ENCODE measurements at places on chromosomes 3 and 15.
A peak's percentile ranks its signal among the peaks of the same experiment; 100 is the strongest.

- DNase-seq, result no peak
Observed at GRCh38 chr3:23086331-23086730, 116.8 kb upstream of the UBE2E2 start.

- no peak for DNase-seq
Observed at GRCh38 chr3:174110761-174111160, 713.2 kb downstream of the NLGN1 start.

DNA sequence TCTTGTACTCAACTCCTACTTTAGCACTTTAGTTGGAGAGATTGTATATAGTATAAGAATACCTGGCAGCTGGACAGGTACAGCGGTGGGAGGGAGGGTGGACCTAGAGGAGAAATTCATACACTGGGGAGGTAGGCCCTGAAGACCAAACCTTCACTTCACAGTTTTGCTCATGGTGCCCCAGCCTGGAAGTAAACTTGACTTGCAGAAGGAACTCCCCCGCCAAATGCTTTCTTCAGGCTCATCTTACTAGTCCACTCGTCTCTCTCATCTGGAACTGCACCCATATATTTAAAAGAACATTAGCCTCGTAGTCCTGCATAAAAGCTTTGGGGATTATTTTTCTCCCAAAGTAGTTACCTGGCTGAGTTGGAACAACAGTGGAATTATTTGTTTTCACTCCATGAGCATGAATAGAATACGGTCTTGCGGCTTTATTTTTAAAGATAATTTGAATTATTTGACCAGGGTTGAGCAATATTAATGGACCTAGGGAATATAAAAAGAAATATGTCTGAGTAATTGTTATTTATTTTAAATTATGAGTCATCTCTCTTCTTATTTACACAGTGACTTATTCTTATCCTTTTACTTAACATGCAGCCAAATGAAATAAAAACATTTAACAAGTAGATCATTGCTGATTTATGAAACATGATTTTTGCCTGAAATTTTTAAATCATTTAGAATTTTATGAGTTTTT is 25.5 kb upstream of the CP start:
- DNase-seq, result no peak

DNA sequence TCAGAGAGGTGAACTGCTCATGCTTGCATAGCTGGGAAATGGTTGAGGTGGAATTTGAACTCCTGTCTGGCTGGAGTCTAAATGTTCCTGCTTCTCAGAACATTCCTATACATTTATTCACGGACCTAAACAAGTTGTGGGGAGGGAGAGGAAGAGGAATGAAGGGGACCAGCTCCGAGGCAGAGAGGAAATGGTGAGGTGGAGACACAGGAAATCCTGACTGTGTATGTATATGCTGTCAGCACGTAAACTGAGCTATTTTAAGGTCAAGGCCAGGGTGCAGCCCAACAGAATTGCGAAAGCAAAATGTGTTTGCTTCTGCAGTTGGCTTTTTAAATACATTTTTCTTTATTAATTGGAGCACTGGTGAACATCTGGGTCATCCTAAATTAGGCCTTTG is 74.1 kb upstream of the POMGNT2 start:
- no peak for DNase-seq

DNA sequence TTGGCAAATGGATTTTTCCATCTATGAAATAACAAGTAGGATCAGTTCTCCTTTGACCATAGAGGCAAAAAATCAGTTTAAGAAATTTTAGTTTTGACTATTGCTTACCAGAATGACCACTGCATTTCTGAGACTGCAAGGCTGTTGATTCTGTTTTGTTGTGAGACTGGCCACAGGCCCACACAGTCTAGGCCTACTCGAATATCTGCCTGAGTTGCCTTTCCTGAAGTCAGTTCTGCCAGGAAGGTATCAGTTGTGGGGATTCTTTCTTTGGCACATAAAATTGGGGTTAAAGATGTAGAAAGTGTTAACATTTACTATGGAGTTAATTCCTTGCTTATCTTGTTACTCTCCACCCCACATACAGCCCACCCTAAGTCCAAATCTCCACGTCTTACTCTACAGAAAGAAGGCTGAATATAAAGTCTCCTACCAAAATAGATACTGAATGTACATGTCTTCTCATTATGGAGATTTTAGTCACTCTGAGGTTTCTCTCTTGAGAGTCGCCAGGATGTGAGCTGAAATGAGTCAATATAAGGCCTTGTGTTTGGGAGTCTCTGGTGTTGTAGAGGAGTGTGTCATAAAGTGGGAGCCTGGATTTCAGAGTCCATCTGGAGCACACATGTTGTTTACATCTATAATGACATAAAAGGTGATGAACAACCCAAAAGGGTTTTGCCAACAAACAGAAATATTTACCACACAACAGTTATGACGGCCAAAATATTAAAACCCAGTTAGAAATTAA is 45.0 kb upstream of the WWTR1 start:
- DNase-seq, result no peak

GRCh38 chr15:67042551-67043142 is 22.8 kb upstream of the SMAD3 start:
- no peak for DNase-seq

DNA sequence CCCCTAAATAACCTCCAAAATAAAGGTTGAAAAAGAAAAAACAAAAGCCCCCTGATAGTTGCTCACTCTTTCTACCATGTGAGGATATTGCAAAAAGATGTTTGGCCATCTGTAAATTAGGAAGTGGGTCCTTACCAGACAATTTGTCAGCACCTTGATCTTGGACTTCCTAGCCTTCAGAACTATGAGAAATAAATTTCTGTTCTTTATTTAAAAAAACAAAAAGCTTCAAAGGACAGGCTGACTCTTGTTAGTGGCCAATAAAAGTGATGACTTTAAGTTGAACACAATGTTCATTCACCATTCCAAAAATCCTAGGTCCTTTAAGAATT is 103.5 kb downstream of the CBLB start:
- DNase-seq, result no peak

- DNase-seq, result no peak
Observed at GRCh38 chr15:99943466-99943865, 210.2 kb upstream of the LYSMD4 start.

- no peak for DNase-seq
Observed at GRCh38 chr3:141227752-141228151, 3.9 kb upstream of the PXYLP1 start.

DNA sequence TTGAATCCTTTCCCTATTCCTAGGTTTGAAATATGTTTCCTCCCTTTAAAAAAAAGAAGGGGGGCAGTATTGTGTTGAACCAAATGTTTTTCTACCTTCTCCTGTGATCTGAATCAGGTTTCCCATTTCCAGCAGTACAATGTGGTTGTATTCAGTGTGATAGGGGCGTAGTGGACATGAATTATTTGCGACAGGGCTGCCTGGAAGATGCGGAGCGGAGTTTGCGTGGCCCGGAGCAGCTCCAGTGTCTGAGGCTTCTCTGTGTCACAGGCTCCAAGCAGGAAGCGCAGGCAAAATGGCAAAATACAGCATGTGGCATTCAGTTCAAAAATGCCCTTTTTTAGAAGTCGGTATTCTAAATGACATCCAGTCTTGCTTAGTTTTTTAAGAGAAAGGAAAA is 154.4 kb downstream of the PGPEP1L start:
- peak; percentile 92 for DNase-seq

- DNase-seq, result no peak
Observed at GRCh38 chr3:14454639-14455310, 52.4 kb downstream of the SLC6A6 start.

DNA sequence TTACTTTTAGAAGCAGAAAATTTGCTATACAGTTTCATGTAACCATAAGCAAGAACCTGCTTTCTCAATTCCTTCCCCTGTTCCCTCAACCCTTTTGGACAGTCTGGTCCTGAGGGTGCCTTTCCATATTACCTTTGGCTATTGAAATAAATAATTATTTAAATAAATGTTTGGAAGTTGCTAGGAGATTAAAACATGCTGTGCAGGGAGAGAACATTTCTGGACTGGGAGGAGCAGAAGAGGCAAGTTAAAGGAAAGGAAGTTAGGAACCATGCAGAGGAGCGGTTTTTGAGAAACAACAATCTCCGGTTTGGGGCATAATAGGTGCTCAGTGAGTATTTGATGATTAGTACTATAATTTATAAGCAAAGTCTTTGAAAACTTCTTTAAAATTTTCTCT is 41.8 kb downstream of the ZNF609 start:
- no peak for DNase-seq

DNA sequence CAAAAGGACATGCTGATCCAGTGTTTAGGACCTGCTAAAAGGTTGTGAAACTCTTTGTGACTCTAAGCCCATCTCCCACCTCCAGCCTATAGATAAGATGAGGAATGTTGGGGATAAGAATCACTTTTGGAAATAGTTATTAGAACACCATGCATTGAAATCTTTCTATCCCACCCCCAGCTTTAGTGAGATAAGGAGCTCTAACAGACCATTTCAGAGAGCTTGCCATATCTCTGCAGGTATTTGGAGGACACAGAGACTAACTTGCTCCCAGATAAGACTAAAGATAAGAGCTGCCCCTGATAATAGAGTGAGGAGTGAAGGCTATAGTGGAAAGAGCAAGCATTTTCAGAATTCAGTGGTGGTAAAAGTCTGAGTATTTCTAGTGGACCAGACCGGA is 53.1 kb upstream of the GNB4 start:
- no peak for DNase-seq

DNA sequence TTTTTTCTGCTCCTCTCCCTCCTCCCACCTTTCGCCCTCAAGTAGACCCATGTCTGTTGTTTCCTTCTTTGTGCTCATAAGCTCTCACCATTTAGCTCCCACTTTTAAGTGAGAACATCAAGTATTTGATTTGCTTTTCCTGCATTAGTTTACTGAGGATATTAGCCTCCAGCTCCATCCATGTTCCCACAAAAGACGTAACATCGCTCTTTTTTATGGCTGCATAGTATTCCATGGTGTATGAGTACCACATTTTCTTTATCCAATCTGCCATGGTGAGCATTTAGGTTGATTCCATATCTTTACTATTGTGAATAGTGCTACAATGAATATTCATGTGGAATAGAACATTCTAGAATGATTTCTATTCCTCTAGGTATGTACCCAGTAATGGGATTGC is 178.6 kb downstream of the RYR3 start:
- DNase-seq, result no peak

- DNase-seq, result no peak
Observed at GRCh38 chr3:56089739-56090138, 378.5 kb downstream of the ERC2 start.

GRCh38 chr3:131880948-131881347 is 153.9 kb downstream of the CPNE4 start:
- DNase-seq, result no peak

GRCh38 chr3:81033185-81033584 is 728.3 kb downstream of the GBE1 start:
- no peak for DNase-seq

DNA sequence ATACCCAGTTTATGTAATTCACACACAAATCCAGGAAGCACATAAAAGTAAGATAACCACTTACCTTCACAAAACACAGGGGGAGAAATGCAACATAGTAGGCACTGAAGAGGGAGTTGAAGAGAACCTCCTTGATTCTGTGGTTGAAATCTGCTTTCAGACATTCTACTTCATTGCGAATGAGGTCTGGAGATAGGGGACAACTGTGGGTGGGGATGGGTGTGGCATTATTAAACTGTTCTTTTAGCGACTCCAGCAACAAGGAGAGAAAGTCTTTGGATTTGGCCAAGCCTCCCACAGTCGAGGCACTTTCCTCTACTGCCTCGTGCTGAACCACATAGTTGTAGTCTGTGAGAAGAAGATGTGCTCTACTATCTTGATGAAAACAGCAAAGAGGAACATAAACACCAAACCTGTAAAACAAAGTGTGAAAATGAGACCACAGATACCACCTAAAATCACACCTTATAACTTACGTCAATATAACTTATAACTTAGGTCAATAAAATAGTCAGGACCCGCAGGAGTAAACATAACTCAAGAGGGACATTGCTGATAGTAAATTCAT is 25.6 kb downstream of the TMEM39A start:
- DNase-seq, result no peak

Data from CMK (cell line).